ENCODE measurements at places on chromosomes 4 and X.
A peak's percentile ranks its signal among the peaks of the same experiment; 100 is the strongest.

DNA sequence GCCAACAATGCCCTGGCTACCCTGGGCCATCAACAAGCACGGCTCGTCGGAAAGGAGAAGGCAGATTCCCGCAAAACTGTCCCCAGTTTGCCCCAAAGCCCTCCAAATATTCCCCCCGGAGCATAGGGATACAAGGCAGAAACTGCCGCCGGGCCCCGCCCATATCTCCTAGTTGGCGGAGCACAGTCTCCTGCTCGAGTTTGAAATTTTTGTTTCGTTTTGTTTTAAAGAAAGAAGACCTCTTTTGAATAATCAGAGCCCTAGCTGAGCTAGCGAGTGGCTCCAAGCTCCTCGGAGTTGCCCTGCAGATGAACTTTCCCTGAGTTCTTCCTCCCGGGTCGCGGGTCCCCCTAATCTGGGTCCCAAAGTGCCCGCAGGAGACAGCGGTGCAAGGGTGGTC, 138.1 kb upstream of the ZIC3 start:
- no peak for DNase-seq

- no peak for DNase-seq
These were observed 39.1 kb downstream of the PSAPL1 start for GRCh38 chr4:7395645-7396044.

DNA sequence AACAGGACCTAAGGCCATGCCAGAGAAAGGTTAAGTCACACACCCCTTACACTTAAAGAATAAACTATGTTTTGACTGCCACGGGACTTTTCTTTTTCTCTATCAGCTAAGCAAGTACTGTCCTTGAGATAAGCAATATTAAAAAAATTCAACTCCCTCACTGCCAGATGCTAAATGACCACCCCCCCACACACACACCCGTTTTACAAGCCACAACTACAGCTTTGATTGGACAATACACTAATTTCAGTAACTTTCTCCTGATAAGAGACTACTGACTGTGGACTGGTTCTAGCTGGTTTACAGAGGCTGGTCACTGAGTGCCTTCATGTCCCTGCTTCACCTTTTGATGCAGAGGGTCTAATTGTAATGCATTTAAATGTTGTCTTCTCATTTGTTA, 63.9 kb upstream of the HOPX start:
- DNase-seq, result no peak

DNA sequence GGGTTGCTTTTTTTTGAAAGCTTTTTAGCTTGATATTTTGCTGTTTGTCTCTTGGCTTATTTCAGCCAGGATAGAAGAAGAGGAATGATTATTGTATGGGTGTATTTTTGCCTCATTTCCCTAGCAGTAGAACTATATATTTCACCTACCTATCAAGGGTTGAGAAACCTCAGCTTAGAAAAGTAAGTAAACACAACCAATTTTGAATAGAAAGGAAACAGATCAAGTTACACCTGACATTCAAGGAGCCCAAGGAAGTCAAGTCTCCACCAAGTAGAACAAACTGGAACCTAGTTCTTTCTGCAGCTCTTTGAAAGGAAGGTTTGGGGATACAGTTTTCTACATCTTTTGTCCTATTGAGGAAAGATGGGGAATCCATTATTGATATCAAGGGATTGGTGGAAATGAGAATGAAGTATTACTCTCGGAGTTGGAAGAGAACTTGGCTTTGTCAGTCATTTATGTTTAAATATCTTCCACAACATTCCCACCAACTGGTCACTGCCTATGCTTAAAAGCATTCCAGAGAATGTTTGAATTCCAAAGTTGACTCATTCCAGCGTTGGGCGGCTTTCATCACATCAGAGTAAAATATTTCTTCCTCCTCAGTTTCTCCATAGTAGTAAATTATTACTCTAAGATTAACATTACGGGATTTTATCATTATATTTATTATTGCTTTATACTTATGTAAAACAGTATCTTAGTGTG, 207.8 kb upstream of the CNKSR2 start:
- DNase-seq, result no peak

DNA sequence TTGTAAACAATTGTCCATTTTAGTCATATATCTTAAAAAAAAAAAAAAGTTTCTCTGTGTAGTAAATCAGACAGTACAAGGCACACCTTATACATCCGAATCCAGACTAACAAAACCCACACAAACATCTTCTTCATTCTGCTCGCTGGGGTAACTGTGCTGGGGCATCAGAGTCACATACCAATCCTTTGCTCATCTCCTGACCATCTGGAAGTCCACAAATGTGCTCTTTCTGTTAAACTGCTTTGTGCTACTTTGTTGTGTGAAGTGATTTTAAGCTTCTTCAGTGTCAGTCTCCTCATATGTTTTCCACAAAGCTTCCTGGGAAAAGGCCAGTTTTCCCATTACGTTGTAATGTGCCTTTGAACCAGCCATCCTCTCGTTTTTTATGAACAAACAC, 86.2 kb upstream of the CBR4 start:
- no peak for DNase-seq

DNA sequence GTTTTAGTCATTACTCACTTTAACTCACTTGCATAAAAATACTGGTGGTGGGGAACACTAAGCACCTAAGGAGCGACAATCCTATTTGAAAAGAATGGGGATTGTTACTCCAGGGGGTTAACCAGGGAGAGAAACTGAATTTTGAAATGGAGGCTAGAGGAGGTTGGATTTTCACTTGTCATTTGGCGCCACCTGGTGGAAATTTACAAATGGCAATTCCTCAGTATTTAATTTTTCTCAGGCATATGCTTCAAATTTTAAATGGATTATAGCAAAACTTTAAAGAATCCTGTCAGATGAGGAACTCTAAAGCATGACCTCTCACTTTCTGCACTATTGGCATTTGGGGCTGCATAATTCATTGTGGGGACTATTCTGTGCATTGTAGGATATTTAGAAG, 2.7 kb upstream of the GEMIN8 start:
- DNase-seq, result peak; percentile 17

- DNase-seq, result no peak
These were observed 665.5 kb downstream of the CCSER1 start for GRCh38 chr4:90792696-90793095.

DNA sequence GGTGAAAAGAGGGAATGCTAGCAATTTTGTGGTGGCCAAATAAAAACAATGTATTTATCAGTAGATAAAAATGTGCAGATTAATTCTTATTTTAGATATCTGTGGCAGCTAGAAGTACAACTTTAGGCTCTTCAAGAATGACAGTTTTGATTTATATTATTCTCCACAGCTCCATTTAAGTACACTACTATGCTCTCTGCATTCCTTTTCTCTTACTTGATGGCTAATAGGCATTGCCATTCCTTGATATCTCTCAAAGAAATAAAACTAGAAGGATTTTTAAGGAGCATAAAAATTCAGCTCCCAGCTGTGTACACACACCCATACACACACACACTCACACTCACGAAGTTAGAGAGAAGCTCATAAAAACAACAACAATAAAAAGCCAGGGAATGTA, 59.4 kb upstream of the H2AZ1 start:
- no peak for DNase-seq

- DNase-seq, result no peak
These were observed 4.3 kb upstream of the RAPGEF2 start for GRCh38 chr4:159098482-159099127.

DNA sequence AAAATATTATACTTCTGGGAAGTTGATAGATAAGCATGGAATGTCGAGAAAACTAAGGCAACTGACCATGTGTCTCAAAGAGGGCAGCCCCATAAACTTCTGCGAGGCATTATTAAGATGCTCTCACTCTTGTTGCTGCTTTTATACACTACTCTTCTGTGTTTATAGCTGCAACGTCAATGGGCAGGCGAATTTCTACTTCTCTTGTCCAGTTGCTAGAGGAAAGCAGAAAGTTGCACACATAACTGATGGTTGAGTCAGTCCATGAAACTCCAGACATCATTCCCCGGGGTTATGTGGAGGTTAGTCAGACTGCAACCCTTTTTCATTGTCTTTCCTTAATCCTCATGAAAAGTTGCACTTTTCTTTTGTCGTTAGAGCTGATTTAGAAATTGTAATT, 39.8 kb downstream of the VCX3B start:
- no peak for DNase-seq

- no peak for DNase-seq
These were observed 2375.1 kb upstream of the AGA start for GRCh38 chr4:179817317-179817716.

DNA sequence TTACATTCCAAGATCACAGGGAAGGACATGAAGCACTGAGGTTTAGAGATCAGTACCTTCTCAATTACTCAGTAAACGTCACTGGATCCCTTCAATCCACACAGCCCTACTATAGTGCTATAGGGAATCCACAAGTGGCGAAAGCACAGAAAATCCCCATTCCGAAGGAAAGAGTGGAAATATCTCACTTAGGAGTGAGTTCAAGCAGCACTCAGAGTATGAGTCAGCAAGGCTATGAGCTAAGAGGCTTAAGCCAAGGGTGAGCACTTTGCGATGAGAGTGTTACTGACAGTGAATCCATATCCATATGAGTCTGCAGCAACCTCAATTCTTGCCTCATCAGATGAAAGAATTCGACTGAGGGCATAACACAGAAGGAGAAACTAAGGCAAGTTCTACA, 165.1 kb downstream of the VSIG4 start:
- no peak for DNase-seq

- DNase-seq, result no peak
These were observed 129.4 kb upstream of the RAI2 start for GRCh38 chrX:17990532-17990931.

GRCh38 chr4:85107553-85107952, 141.1 kb upstream of the WDFY3 start:
- no peak for DNase-seq

GRCh38 chrX:25012793-25013631, 2.8 kb downstream of the ARX start:
- no peak for DNase-seq

- no peak for DNase-seq
These were observed 163.2 kb downstream of the CFAP299 start for GRCh38 chr4:80498725-80499124.

DNA sequence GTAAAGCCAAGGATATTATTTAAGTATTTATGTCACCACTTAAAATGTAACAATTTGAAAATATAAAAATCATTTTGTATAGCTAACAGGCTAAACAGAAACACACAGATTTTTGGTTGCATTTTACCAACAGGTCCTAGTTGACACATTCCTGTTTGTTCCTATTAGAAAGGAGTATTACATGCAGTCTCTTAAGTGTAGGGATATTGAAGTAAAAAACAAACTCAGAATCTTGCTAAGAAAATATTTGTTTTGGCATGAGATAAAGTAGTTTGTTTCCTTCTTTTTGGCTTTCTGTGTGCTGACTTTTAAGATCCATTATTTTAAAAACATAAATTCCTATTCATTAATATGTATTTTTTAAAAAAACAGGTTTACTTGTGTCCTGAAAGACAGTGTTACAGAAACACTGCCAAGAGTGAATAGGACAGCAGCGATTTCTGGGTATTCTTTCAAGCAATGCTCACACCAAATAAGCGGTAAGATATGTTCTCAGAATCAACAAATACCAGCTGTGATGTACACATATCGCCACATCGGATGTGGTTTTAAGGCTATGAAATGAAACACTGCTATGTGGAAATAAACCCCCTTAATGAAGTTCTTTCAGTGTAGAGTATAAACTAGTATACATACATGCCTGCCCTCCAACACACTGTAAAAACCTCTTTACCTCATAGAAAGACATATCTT, 6.9 kb downstream of the F11 start:
- no peak for DNase-seq

DNA sequence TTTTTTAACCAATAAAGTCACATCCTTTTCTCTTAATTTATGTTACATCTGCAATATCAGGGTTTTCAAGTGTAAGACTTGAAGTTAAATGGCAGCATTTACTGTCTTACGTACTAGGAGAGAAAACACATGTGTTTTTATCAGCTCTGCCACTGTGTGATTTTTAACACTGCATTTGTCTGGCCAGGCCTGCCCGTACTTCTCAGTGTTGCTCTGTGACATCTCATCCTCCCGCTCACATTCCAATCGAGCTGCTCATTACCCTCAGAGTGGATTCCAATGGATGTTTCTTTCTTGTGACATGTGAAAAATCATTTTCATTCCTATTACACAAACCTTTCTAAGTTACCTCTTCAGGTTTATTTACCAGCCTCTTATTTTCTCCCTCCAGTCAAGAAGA, 420.3 kb downstream of the FAT4 start:
- no peak for DNase-seq

DNA sequence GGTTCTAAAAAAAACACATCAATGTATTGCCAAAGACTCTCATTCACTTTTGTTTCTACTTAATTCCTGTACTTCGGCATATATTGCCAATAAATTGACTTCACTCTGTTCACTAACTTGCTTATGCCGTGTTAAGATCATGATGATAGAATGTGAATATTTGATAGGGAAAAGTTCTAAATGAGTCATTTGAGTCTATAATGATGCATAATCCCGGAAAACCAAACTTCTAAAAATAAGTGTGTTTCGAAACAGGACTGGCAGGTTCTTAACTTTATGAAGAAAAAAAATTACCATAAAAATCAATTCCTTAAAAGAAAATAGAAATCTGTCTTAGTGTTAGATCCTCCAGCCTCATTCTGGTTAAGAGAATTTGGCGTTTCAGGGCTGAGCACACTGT, 387.5 kb upstream of the FTHL17 start:
- no peak for DNase-seq

- DNase-seq, result no peak
These were observed 515.5 kb downstream of the STPG2 start for GRCh38 chr4:97627750-97628149.

DNA sequence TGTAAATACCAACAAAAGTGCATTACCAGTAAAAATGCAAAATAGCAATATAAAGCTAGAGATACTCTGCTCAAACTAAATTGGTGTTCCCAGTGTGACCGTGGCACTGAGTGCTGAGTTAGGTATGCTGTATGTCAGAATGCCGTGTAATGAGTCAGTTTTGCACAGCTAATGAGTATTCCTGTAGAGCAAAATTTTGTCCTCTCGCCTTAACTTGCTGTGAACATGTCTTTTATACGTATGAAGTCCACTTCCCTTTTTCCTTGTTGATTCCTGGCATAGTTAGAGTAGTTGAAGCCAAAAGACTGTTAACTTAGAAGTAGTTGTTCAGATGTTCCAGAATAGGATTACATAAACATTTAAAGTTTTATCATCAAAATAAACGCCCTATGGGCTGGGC, 11.5 kb downstream of the DCLK2 start:
- DNase-seq, result no peak

- no peak for DNase-seq
These were observed 50.9 kb upstream of the PRDX4 start for GRCh38 chrX:23616361-23616760.

- DNase-seq, result no peak
These were observed 5.2 kb upstream of the CXCL2 start for GRCh38 chr4:74104145-74104544.
